Mesenteric fat pad (tissue), 1 donor: ENCODE measurements at places on chromosomes 16 and 17. TPM values are rescaled to one million over a fixed set of nuclear protein-coding genes. Genes with fewer than 3 reads are reported as not detected.

The CCL16 gene
- not detected for total RNA-seq

The KRT14 gene
- total RNA-seq, result 1.00 TPM

The MFAP4 gene
- 96.7 TPM for total RNA-seq

The ETV4 gene
- 0.48 TPM for total RNA-seq

The C17orf50 gene
- not detected for total RNA-seq

The PRDM7 gene
- not detected for total RNA-seq

The EXOC7 gene
- 117 TPM for total RNA-seq

The ADORA2B gene
- 0.55 TPM for total RNA-seq

The CNOT1 gene
- total RNA-seq, result 129 TPM

The SULT1A1 gene
- 36.2 TPM for total RNA-seq

The TMED6 gene
- 1.2 TPM for total RNA-seq

The PMP22 gene
- 250 TPM for total RNA-seq

The NLK gene
- total RNA-seq, result 21.4 TPM

The TBC1D26 gene
- not detected for total RNA-seq

The KRT15 gene
- total RNA-seq, result not detected

The PIK3R6 gene
- 1.6 TPM for total RNA-seq

The TNFRSF17 gene
- total RNA-seq, result not detected

The CDH11 gene
- 23.7 TPM for total RNA-seq

- DNase-seq, result no peak
Measured at GRCh38 chr17:79537061-79537460, 73.8 kb downstream of the RBFOX3 start.

DNA sequence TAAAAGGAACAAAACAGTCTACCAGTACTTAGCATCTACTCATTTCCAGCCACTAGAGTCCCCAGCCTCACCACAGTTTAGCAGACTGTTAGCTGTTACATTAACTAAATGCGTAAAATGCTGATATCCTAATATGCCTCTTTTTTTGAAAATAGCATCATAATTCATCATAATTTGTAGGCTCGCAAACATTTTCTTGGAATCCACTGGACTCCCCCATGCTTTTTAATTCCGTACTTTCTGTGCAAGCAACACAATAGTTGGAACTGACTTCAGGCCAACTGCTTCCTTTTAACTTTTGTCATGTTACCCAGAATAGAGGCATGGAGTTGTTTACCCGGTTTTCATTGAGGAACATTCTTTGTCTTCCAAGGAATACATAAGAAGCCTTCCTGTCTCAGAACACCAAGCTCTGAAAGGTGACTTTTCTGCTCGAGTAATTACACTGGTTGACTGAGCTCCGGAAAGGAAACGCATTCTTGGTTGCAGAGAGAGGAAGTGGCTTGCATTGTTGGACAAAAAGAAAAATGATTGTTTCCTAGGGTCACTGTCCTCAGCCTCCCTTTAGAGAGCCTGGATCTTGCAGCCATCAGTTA lies 30.9 kb upstream of the SEC14L1 start:
- no peak for DNase-seq

DNA sequence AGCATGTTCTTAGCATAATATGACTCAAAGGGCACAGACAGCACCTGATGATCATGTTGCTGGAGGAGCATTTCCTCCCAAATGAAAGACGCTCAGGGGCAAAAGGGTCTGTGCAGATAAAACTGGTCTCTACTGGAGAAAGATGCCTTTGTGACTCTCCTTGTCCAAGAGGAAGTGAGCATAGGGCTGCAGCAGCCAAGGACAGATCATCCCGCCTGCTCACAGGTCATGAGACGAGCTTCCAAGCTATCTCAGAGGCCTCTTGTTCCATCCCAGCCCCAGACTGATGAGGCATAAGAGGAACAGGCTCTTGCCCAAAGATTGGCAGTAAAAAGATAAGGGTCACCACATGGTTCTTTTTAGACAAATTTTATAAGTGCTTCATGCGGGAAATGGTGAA lies 141.8 kb downstream of the KATNIP start:
- DNase-seq, result peak; percentile 18

- DNase-seq, result no peak
Measured at GRCh38 chr17:76104896-76105231, 1.3 kb upstream of the EXOC7 start.

- DNase-seq, result no peak
Measured at GRCh38 chr17:4853208-4853671, 20.1 kb downstream of the MINK1 start.

GRCh38 chr17:19237389-19238166 lies 412 bp downstream of the EPN2 start:
- peak; percentile 91 for DNase-seq

DNA sequence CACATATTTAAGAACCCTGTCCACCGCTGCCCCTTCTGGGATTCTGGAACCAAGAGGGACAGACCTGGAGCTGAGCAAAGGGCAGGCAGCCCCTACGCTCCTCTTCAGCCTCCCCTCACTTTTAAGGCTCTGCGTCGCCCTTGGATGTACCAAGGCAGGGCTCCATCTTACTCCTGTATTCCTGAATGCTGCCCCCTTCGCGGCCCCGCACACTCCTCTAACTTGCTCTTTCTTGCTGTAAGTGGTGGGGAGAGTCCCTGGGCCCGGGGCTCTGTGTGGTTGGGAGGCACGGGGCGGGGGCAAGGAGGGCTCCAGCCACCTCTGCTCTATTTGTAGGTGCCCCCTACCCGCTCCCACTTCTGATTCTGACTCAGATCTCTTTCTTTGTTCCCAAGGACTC lies 1.2 kb downstream of the TNS4 start:
- no peak for DNase-seq

GRCh38 chr16:65268331-65268730 lies 146.5 kb upstream of the CDH11 start:
- DNase-seq, result no peak

- no peak for DNase-seq
Measured at GRCh38 chr16:61891460-61891859, 144.8 kb downstream of the CDH8 start.

- no peak for DNase-seq
Measured at GRCh38 chr16:85204242-85205010, 92.2 kb upstream of the CIBAR2 start.

- DNase-seq, result no peak
Measured at GRCh38 chr17:74950207-74950606, 14.5 kb downstream of the OTOP3 start.

DNA sequence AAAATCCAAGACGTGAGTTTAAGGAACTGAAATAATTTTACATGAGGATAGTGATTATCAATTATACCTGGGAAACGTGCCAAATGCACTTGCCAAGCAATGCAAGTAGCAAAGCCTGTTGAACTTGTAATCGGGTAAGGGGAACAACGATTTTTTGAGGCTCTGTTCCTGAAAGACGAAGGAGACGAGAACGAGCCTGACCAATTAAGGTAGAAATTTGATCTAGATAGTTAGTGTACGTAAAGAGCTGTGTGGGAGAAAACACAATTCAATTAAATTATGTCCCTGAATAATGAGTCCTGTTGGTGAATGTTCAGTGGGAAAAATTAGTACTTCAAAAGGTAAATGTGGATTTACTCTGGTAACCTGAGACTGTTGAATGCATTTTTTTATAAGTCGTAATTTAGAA lies 17.7 kb upstream of the KCTD5 start:
- no peak for DNase-seq

DNA sequence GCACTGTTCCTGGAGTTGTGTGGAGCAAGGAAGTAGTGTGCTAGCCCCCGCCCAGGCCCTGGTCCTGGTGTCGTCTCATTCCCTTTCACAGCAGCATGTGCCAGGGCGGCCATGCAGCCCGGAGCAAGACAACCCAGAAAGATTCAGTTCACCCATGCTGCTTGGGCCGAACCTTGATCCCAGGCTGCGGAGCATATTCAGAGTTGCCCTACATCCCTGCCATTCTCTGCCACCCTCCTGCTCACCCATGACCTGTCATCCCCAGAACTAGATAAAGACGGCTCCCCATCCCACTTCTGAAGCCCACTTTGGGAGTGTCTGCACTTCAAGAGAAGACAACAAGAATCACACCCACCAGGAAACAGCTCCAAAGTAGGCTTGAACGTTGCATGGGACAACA lies 2452.5 kb downstream of the TP53TG3F start:
- DNase-seq, result no peak

GRCh38 chr17:78529251-78529650 lies 47.9 kb downstream of the DNAH17 start:
- no peak for DNase-seq

DNA sequence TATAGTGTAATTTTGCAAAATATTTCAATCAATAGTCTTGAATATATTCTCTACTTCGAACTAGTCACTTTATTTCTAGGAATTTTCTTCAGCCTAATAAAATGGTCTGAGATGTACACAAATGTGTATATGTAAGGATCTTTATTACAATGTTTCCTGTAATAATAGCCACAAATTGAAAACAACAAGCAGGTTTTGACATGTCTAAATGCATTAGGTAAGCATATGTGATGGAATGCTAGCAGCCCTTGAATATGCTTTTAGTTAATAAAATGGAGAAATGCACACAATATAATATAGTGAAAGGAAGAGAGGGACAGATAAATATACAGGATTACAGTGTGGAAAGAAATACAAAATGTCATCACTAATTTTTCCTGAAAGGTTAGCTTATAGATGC lies 196.5 kb upstream of the IRX5 start:
- no peak for DNase-seq

DNA sequence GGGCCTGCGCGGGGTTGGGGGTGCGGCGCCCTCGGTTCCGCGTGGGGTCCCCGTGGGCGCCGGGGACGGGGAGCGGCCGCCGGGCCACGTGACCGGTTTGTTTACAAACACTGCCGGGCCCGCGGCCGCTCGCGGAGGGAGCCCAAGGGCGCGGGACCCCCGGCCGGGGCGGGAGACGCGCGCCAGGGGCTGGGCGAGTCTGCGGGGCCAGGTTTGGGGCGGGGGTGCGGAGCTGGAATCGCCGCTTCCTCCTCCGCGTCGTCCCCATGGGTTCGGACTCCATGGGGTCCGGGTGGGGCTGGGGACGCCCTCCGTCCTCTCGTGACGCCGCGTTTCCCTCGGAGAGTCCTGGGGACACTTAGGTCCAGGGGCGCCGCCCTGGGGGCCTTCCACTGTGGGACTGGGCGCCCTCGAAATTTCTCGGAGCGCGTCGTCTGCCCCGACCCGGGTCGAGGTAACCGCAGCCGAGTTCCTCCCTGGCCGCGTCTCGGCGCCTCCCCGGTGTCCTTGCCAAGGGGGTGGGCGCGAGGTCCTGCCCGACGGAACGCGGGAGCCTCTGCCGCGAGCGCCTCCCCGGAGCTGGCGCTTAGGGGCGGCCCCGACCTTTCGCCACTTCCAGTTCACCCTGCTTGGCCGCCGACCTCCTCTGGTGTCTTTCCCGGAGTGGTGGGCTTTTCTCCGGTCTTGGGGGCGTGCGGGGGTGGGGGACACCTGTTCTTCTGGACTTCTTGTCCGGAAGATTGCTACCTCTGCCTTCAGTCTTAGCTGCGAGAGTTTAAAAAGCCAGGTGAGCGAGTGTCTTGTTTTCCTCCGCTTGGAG lies 684 bp downstream of the YPEL2 start:
- peak; percentile 92 for DNase-seq

DNA sequence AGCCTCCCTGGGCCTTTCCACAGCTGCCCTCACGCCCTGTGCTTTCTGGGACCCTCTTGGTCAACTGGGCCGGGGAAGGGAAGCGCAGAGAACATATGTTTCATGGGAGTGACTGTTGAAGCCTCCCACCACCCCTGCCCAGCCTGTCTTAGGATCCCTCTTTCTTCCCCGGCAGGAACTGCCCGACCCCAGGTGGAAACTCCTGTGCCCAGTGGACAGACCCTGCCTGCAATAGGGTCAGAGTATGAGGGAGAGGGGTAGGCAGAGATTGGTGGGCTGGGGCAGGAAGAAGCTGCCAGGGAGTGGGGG lies 10.5 kb downstream of the HEXIM2 start:
- DNase-seq, result no peak

- no peak for DNase-seq
Measured at GRCh38 chr17:40325156-40326013, 16.4 kb downstream of the RARA start.

DNA sequence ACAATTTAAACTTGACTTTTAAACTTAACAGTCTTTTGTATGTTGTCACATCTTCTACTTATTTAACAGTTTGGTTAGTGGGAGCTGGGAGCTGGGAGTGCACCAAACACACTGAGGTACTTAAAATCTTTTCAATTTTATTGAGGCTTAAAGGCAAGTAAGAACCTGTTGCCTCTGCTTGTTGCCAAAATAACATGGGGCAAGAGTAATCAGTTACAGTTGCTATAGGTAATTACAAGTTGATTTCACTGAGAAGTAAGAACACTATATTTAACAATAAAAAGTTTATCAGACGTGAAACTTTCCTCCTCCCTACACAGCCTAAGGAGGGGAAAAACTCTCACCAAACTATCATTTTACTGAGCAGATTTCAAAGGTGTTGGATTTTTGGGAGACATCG lies 135.2 kb downstream of the FTO start:
- no peak for DNase-seq

DNA sequence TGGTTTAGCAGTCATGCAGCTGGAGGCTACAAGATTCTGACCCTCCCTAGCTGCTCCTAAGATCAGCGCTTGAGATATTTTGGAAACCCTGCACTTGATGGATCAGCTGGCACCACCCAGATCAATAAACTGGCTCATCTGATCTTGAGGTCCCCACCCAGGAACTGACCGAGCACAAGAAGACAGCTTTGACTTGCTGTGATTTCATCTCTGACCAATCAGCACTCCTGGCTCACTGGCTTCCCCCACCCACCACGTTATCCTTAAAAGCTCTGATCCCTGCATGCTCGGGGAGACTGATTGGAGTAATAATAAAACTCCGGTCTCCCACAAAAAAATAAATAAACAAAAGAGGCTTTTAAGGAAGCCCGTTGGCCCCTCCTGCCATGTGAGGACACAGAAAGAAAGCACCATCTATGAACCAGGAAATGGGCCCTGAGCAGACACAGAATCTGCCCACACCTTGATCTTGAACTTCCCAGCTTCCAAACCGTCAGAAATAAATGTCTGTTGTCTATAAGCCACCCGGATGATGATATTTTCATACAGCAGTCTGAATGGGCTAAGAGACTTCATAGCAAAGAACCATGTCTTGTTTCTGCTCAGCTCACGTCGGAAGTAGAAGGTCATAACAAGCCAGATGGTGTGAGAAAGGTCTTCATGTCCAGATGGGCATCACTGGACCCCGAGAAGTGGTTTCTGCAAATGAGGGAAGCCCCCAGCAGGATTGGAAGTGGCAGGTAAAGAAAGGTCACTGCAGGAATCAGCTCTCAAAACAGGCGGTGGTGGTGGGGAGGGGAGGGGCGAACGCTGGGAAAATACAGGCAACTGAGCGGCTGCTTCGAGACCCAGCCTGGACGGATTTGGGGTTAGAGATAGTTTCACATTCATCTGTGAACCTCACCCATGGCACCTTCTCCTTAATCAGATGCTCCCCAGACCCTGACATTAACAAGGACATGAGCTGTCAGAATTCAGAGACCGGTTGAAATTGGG lies 19.8 kb upstream of the RPH3AL start:
- DNase-seq, result no peak

- DNase-seq, result no peak
Measured at GRCh38 chr17:66493283-66494019, 191.0 kb downstream of the PRKCA start.

GRCh38 chr16:21656795-21657768 lies 4.7 kb upstream of the IGSF6 start:
- no peak for DNase-seq
